ENCODE measurements at places on chromosomes 16 and 17.

GRCh38 chr17:4863321-4863720, 30.2 kb downstream of the MINK1 start:
- no peak for DNase-seq

DNA sequence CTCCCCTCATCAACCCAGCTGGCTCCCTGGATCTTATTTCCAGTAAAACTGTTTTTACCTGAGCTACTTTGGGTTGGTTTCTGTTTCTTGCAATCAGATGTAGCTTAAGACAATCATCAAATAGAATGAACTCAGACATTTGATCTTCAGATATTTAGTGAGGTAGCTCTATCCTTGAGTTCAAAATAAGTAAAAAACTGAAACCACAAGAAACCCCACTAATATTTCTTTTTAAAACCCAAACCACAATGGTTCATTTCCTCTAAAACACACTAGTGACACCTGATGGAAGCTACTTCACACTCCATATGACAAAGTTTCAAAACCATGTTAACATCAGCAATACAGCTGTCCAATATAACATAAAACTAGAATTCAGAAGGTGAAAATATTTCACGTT, 37.8 kb downstream of the CACNG1 start:
- no peak for DNase-seq

- no peak for DNase-seq
Measured at GRCh38 chr17:57033296-57033695, 51.8 kb upstream of the AKAP1 start.

- DNase-seq: no peak
Measured at GRCh38 chr17:18371455-18371854, 6.1 kb upstream of the EVPLL start.

- DNase-seq: no peak
Measured at GRCh38 chr16:7025616-7026190, 306.9 kb upstream of the RBFOX1 start.

- no peak for DNase-seq
Measured at GRCh38 chr16:66569827-66570405, 3.7 kb downstream of the CMTM1 start.

GRCh38 chr16:65037556-65037955, 84.3 kb downstream of the CDH11 start:
- no peak for DNase-seq

GRCh38 chr17:494601-495265, 142.1 kb upstream of the RPH3AL start:
- no peak for DNase-seq

GRCh38 chr16:66608241-66609138, 4.0 kb downstream of the CMTM3 start:
- DNase-seq: peak; percentile 81

DNA sequence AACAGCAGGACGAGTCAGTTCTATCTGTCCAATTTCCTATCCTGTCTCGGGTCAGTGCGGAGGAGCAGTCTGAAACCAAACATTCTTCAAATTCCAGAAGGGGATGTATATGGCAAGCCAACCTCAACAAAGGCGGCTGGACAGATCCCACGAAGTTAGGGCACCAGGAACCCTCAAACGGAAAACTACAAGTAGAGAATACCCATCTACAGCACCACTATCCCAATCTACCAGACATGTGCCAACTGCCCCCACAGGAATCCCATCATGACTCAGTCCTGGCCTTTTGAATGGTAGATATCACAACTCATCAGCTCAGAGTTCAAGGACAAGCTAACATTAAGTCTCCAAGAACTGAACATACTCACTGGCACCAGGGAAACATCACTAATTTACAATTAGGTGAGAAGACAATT, 2.3 kb downstream of the NAT9 start:
- DNase-seq: no peak

DNA sequence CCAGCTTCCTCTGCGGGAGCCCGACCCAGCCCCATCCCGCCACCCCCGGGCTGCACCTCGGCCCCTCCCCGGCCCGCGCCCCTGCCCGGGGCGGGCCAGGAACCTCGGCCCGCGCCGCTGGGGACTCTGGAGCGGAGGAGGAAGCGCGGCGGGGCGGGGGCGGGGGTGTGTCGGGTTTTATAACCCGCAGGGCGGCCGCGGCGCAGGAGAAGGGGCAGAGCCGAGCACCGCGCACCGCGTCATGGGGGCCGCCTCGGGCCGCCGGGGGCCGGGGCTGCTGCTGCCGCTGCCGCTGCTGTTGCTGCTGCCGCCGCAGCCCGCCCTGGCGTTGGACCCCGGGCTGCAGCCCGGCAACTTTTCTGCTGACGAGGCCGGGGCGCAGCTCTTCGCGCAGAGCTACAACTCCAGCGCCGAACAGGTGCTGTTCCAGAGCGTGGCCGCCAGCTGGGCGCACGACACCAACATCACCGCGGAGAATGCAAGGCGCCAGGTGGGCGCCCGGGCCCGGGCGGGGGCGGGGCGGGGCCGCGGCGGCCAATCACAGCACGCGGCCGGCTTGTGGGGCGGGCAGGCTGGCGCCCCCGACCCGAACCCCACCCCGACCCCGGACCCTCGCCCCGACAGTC, at the start of gene ACE:
Gene ACE, plus strand, starts transcription at position 208 of the 626 bp plus-strand sequence. Its CDS starts 34 bp downstream, at position 242.
- DNase-seq: peak; percentile 26

DNA sequence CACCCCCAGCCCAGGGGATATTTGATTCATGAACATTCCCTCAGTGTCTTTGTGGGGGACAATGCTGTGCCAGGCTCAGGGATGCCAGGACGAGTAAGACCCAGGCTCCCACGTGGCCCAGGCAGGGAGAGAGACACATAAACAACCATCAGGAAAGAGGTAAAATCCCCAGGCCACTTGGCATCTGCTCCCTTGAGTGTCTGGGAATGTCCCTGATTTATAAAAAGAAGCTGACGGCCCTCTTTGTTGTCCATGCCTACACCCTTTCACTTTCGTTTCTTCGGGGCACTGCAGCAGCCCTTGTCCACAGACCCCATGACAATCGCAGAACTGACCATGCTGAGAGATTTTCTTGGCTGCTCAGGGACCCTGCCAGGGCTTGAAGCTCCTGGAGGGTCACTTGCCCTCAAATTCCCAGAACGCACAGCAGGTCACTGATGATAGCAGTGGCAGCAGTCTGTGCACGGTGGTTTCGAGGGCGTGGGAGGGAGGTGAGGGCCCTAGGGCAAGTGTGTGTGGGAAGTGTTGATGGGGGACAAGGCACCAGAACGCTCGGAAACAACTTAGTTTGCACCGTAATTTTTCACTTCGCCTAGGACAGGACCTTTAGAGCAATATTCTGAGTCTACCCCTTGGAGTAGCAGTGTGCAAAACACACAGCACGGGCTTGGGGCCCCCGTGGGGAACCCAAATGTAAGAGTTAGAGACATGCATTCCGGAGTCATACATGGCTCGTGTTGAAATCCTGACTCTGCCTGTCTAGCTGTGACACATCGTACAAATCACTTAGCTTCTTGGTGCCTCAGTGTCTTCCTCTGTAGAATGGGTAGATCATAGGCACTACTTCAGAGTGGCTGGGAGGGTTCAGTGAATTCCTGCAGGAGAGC, 4.7 kb downstream of the NOD2 start:
- DNase-seq: no peak

DNA sequence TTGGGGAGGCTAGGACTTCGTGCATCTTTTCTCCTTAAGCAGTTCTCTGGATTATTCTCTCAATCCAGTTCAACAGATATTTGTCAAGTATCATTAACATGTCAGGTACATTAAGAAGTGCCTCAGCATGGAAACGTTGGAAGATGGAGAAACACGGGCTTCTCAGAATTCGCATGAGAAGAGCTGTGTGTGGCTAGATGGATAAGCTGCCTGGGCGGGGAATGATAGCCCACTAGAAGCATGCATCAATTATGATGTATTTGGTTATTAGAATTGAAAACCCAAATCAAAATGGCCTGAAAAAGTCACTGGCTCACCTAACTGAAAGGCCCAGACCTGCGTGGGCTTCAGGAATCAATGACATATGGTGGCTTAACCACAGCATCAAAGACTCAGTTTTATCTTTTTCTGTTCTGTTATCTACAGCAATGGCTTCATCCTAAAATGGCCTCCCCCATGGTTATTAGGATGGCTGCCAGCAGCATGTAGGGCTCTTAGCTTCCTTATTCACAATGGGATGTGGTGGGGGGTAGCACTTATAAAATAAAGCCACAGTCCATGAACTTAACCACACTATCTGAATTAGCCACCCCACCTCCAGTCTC, 43.9 kb downstream of the MMD start:
- no peak for DNase-seq

DNA sequence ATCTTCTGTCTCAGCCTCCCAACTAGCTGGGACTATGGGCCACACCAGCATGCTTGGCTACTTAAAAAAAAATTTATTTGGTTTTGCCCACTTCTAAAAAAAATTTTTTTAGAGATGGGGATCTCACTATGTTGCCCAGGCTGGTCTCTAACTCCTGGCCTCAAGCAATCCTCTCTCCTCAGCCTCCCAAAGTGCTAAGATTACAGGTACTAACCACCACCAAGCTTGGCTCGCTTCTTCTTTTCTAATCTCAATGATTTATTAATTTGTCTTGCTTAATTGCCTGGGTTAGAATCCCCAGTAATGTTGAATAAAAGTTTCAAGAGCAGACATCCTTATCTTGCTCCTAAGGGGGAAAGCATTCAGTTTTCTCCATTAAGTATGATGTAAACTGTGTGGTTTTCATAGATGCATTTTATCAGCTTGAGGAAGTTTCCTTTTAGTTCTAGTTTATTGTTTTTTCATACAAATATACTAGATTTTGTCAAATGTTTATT, 65.8 kb upstream of the NACA2 start:
- no peak for DNase-seq

DNA sequence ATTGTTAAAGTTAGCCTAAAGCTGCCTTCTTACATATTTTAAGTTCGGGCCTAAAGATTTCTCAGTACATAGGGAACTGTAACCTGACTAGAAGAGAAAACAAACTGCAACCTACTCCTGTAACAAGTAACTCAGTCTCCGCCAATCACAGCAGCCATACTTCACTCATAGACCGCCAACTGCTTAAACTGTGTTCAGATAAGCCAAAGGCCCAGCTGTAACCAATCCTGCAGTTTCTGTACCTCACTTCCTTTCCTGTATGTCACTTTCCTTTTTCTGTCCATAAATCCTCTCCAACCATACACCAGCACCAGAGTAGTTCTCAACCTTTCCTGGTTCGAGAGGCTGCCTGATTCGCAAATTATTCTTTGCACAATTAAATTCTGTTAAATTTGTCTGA, 41.5 kb downstream of the GLG1 start:
- DNase-seq: no peak

GRCh38 chr16:63921737-63922295, 1200.0 kb downstream of the CDH11 start:
- no peak for DNase-seq

Data from activated gamma-delta T cell treated with Interleukin-2 at 50 U/mL for 16 hours (primary cell).